Foreskin melanocyte (primary cell): ENCODE measurements at places on chromosomes 2 and 18.

GRCh38 chr2:168085801-168086361, 161.5 kb downstream of the STK39 start:
- no peak for DNase-seq

- DNase-seq: no peak
These were observed 436.2 kb upstream of the NXPH2 start for GRCh38 chr2:139216435-139216834.

- no peak for DNase-seq
These were observed 464.2 kb upstream of the NRP2 start for GRCh38 chr2:205218056-205218455.

DNA sequence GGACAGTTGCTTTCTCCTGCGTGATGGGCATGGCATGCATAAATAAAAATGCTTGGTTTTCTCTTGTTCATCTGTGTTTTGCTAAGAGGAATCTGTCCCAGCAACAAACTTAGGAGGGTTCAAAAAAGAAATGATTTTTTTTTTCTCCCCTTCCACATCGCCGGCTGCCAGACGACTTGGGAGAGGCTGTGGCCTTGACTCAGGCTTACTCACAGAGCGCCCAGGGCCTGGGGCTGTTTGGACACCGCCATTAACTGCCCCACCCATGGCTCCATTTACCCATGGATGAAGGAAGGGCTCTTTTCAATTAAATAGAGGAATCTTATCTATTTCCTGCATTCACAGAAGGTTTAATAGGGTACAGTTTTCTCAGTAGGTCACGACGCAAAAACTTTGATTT, 22.3 kb upstream of the SERPINB5 start:
- peak; percentile 29 for DNase-seq

DNA sequence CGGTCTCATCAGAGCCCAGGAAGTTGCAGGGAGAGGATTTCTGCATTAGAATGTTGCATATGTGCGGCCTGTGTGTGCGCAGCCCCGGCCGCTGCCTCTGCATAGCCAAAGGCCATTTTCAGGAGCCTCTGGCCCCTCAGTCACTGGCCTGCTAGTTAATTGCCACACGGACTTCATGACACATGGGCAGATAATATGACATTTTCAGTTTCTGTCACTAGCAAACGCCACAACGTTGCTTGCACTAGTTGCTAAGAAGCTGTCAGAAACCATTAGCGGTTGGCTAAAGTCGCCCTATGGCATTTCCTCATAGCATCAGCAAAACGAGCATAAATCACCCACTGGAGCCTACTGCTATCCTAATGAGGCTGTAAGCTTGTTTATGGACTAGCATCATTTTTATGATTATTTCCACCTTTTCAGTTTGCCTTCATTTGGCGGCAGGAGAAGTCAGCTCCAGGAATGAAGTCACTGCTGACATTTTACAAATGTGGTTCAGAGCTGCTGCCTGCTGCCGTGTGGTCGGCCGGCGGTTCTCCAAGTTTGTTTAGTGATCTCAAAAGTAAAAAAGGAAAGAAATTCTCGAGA, 73.7 kb downstream of the MEIS1 start:
- DNase-seq: no peak

DNA sequence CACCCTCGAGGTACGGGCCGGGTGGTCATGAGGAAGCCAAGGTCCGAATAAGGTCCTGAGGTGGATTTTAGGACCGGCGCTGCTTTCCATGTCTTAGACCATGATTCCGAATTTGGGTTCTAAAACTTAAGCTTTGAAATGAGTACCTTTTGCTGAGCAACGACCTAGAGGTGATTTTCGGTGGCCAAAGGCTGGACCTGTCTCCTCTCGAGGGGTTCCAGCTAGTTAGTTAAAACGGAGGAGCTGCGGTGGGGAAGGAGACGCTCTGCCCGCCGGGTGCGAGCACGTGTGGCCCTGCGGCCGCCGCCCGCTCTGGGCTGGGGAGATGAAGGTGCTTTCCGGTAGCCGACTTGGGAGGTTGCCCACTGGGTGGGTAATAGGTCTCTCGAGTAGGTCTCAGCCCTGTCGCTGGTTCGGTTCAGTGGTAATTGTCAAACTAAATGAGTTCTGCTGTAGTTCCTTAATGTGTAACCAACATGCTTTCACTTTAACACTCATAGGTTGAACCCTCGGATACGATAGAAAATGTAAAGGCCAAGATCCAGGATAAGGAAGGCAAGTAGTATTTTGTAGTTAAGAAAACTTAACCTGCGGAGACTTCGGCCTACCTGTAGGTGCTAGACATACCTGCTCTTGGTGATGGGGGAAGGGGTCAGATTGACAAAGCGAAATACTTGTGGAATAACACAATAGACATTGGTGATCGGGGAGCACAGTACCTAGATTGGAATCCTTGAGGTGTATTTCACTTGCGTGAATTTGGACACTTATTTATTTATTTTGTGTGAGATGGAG, 572 bp downstream of the RPS27A start:
- no peak for DNase-seq

- DNase-seq: no peak
These were observed 221.1 kb upstream of the TPO start for GRCh38 chr2:1192121-1192520.

DNA sequence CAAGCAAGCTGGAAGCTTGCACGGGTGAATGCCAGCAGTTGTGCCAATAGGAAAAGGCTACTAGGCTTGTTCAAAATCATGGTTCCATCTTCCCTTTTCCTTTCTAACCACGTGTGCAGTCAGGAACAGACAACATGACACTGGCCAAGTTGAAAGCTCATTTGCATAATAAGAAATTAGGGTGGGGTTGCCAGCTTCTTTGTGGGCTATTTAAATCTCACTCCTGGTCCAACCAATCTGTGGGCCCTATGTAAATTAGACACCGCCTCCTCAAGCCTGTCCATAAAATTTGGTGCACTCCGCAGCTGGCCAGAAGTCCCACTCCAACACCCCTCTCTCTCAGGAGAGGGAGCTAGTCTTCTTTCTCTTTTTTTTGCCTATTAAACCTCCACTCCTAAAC, 1948.4 kb upstream of the PIK3C3 start:
- no peak for DNase-seq

GRCh38 chr2:69456950-69457445, 19.8 kb upstream of the NFU1 start:
- no peak for DNase-seq

DNA sequence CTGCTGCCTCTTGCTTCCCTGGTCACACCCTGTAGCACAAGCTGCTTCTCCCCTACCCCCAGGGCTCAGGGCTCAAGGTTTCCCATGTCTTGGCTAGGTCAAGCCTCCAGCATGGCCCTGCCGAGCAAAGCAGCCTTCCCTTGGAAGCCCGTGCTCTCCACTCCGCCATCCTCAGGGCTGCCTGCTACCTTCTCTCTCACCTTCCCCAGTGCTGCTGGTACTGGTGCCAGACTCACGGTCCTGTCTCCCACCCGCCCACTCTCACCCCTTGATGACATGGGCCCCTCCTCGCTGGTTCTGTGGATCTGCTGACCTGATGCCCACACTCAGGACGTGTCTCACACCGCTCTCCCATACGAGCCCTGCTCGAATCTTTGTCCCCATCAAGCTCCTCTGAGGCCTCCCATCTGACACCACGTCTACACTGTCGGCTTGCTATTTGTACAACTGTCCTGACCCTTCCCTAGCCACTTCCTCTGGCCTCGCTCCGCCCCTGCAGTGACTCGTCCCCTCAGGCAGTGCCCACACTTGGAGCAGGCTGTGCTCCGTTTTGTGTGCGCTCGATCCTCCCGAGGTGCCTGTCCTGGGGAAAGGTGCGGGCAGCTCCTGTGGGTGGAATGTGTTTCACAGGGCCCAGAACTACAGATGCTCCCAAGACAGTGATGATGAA, 49.9 kb downstream of the ZAP70 start:
- no peak for DNase-seq

- DNase-seq: no peak
These were observed 5.9 kb upstream of the FN1 start for GRCh38 chr2:215441560-215442400.

DNA sequence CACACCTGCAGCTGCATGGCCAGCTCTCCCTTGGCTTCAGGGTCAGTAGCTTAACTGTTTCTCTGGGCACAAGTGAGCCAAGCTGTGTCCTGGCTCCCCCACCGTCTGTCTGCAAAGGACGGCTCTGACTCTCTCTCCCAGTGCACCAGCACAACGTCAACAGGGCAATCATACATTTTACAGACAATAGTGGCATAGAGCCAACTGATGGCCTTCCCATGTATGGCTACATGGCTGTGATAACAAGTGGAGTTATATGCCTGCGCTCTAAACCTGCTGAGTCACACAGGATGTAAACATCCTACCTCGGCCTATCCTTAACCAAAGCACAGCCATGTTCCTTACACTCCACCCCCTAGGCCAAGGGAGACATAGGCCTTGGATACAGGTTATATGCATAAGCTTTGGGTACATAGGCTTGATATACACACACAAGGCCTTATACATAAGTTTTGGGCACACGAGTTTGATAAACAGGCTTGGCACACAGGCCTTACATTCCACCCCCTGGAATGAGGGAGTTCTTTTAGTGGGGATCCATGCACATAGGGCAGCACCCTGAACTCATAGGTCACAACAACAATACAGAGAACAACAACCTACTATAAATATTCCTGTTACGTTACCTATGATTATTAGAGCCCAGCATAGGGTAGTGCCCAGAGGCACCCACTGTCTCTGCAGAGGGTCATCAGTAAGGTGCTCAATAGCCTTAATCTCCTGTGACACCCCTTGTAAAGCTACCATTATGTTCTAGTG, 17.7 kb downstream of the PHOSPHO2 start:
- no peak for DNase-seq

DNA sequence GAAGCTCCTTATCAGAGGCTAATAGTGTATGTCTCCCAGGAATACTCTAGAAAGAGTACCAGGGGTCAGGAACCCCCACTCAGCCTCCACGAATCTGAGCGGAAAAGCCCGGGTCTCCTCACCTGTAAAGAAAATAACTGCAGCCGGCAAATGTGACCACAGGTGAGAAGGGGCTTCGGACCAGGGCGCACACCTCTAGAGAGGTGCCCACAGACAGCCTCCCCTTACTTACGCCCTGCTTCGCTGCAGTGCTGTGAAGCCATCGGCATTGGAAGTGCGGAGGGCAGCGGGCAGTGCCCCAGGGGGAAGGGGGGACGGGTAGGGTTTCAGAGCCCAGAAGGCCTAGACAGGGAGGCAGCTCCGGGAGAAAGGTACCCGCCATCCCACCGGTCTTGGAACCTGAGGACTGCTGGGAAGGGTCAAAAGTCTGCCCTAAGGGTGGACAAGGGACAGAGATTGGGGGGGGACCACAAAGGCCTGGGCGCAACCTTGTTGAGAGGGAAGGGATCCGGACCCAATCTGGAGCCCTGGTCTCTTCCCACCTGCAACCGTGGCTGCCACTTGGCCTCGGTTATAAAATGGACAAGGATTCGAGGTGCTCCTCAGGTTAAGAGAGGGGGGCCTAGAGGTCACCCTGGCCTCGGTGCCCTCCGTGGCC, 642 bp upstream of the STEAP3 start:
- no peak for DNase-seq

DNA sequence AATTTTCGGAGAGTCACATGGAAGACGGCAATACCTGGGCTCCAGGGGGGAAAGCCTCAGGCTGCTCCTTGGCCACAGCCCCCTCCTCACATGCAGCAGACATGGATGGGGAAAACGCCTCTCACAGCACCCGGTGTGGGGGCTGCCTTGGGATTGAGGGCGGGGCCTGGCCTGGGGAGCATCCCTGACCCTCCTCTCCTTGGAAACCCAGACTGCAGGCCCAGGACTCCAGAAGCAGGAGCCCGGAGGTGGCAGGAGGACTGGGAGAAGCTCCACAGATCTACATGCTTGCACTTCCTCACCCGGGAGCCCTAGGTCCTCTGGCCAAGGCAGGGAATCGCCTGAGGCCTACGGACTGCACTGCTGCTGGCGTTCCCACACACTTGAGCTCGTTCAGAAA, 12.1 kb upstream of the HES6 start:
- DNase-seq: no peak
